Right ventricle myocardium superior (tissue), 1 donor: ENCODE measurements at places on chromosomes 16 and 17. TPM values are rescaled to one million over a fixed set of nuclear protein-coding genes. Genes with fewer than 3 reads are reported as not detected.

DNA sequence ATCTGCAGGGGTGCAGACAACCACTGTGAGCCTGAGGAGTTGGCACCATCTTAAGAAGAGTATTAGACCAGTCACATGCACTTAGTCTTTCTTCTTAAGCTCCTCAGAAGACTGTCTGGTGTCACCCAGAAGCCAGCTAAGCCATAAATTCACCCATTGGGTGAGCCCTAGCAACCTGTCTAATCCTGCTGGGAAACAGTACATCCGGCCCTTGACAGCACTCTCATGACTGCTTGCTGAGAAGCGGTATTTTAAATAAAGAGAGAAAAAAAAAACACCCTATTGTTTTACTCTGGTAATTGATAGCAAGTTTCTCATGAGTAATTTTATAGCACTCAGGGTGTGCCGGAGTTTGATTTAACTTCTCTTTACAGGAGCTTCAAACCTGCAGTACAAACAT, 134.7 kb downstream of the SOX9 start:
- no peak for DNase-seq

- DNase-seq = no peak
These were observed 58.9 kb downstream of the NDEL1 start for GRCh38 chr17:8494506-8495111.

- peak; percentile 85 for DNase-seq
These were observed 6.5 kb downstream of the SCGB1C2 start for GRCh38 chr17:143785-144281.

GRCh38 chr17:40558890-40559563, 6.2 kb downstream of the CCR7 start:
- no peak for DNase-seq

Gene KRT10
- total RNA-seq = 50.3 TPM

Gene CCL17
- total RNA-seq = not detected
